ENCODE measurements at places on chromosomes 2 and 18.

DNA sequence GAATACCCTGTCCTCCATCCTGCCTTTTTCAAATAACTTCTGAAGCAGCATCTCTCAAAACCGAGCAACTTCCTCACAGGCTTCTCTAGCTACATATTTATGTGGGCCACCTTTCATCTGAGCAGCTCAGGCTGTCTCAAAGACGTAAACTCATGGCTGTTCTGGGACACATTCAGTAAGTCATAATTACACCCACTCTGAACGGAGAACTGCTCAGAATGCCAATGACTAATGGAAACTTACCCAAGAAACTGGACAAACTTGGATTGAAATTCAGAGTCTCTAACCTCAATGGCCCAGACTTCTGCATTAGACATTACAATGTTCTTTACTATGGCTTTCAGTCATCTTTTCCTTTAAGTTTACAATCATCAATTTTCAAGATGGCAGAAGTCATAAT, 145.2 kb downstream of the RAD51AP2 start:
- peak; percentile 43 for DNase-seq

GRCh38 chr2:7045601-7046590, 128.7 kb downstream of the RNF144A start:
- no peak for DNase-seq

DNA sequence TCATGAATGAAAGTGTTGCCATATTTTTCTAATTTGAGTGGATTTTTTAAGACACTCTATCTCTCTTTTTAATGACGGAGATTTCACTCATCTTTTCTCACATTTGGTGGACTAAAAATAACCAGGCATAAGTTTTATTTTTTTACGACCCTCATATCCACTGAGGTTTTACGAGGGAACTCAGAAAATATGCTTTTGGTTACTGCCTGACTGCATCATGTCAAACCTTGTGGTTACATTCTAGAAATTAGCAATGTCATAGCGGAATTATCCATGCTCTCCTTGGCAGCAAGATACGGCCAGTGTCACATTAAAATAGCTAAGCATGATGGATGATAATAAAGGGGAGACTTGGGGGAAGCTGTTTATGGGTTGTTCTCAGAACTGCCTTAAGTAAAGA, 428.6 kb upstream of the FSHR start:
- no peak for DNase-seq

DNA sequence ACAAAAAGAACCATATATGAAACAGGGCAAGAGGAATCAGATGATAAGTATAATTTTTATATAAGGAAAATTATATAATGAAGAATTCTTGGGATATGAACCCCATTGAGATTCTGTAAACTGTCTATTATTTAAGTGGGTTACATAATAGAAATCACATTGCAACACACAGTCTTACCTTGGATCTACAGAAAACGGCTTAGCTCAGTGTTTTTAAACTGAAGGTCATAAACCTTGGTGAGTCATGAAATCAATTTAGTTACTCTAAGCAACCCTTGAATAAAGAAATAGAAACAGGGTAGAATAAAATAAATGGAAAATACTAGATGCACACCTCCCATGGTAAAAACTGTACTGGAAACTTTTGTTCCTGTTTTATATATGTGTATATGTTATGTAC, 50.7 kb downstream of the METTL8 start:
- no peak for DNase-seq

GRCh38 chr2:138475277-138475776, 26.2 kb upstream of the SPOPL start:
- DNase-seq = no peak

- DNase-seq = no peak
These were observed 32.3 kb downstream of the CARF start for GRCh38 chr2:202944408-202944807.

DNA sequence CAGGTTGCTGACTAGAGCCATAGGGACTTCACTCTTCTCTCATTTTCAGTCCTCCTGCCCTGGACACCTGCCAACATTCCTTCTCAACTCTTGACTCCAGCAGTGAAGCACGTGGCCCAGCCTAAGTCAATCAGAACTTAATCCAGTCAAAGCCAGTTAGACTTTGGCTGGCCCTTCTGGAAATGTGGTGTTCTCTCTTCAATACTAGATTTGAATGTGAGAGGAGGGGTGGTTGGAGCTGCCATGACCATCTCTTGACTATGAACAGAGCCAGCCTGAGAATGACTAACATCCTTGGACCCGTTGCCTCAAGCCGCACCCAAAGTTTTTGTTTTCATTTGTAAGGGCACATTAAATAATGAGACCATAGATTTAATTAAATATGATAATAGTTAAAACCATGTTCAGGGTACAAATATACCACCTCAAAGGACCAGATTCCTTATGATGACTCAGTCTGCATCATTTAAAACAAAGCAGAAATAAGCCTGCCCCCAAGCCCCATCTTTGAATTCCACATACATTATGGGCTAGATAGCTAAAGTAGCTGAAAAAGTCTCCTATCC, 49.7 kb upstream of the RASGRP3 start:
- DNase-seq = peak; percentile 41

- DNase-seq = no peak
These were observed 23.3 kb upstream of the CREB1 start for GRCh38 chr2:207506426-207506825.

DNA sequence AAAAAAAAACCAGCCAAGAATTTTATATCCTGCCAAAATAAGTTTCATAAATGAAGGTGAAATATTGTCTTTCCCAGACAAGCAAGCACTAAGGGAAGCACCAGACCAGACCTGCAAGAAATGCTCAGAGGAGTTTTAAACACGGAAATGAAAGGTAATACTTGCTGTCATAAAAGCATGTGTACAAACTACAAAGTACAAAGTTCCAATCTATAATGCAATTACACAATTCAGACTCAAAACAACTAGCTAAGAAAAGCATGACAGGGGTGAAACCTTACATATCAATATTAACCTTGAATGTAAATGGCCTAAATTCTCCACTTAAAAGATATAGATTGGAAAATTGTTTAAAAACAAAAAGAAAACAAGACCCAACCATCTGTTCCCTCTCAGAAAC, 45.0 kb upstream of the ASXL3 start:
- DNase-seq = no peak

DNA sequence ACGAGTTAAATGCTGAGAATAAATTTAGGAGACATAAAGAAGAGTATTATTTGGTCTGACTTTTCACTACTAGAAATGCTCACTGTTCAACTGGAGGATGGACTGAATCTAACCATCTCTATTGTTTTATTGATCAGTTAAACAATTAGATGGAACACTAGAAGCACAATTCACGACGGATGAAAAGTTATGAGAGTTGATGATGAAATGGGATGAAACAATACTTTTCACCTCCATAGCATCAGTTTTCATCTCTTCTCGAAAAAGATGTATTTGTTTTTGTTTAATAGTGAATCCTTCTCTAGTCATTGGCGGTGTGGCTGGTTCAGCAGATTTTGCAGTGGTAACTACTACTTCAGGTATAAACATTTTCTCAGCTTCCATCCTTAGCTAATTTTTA, 19.3 kb downstream of the TTN start:
- no peak for DNase-seq

- DNase-seq = no peak
These were observed 54.6 kb downstream of the FANCL start for GRCh38 chr2:58186501-58186900.

- DNase-seq = no peak
These were observed 264.0 kb upstream of the CXCR4 start for GRCh38 chr2:136381722-136382633.

DNA sequence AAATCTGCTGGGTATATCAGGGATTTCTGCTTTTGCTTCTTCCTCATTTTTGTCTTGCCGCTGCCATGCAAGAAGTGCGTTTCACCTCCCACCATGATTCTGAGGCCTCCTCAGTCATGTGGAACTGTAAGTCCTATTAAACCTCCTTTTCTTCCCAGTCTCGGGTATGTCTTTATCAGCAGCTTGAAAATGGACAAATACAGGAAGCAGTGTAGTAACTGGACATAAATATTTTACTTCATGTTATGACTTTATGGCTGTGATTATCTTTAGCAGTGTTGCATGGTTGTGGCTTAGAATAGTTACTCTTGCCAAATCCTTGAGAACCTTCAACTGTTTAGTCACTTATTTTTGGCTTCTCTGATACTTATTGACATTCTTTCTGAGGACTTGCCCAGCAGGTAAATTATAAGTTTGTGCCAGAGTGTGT, 66.2 kb upstream of the DLX2 start:
- no peak for DNase-seq

DNA sequence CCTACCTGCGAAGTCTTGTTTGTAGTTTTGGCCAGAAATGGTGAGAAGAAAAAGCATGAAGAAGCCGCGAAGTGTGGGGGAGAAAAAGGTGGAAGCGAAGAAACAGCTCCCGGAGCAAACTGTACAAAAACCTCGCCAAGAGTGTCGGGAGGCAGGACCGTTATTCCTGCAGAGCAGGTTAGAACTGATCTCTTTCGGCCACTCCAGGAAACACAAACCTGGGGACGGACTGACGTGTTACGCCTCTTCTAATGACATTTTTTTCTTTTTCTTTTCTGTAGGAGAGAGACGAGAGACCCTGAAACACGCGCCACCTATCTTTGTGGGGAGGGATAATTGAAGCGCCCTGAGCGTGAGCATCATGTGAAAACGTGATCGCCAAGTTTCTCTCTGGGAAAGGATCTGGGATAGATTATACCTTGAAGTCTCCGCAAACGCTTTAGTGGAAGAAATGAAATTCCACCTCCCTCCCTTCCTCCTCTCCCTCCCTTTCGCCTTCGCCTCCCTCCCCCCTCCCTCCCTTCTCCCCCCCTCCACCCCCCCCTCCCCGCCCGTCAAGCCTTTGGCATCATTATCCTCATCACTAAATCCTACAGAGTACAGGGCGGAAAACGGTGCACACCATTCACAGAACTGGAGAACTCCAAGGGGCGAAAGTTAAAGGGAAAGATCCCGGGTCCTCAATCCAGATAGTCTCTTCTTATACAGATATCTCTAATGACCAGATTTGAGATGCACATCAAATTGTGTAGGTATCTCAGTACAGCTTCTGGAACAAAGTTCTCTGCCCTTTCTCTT, at the start of gene ZEB2:
ZEB2 (minus strand) TSS at position 186 of the 798 bp plus-strand sequence. CDS start 2,769 bp downstream, outside the sequence.
- peak; percentile 90 for DNase-seq

DNA sequence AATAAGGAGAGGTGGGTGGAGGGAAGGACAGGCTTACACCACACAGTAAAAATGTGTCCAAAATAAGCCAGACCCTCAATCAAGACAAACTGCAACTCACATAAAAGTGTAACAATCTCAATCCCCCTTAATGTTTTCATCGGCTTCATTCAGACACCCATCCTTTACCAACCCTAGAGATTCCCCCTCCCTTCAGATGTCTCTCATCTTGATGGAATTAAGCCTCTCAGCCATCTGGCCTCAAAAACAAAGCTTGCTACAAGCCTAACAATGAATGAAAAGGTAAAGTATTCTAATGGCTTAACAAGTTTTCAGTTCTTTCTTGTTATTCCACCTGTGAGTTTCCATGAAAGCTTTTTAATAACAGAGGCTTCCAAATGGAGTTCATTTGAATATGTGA, 5.2 kb downstream of the RTTN start:
- DNase-seq = no peak

DNA sequence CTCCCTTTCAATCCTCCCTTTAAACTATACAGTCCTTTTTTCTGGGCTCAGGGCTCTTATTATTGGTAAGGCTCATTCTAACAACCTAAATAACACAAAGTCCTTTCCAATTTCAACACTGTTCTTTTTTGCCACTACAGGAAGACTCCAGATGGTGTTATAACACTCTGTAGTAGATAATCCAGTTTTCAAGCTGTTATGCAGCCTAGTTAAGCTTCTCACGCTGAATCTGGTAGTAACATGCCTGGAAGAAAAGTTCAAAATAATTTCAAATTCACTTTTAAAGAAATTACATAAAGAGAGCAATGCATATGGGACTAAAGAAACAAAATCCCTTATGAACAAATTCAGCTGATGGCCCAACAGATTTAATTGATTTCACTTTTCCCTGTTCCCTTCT, 3.2 kb upstream of the MPP4 start:
- no peak for DNase-seq

- no peak for DNase-seq
These were observed 8.3 kb upstream of the MTIF2 start for GRCh38 chr2:55277310-55277709.

GRCh38 chr2:88729061-88729745, 37.7 kb downstream of the RPIA start:
- peak; percentile 80 for DNase-seq

DNA sequence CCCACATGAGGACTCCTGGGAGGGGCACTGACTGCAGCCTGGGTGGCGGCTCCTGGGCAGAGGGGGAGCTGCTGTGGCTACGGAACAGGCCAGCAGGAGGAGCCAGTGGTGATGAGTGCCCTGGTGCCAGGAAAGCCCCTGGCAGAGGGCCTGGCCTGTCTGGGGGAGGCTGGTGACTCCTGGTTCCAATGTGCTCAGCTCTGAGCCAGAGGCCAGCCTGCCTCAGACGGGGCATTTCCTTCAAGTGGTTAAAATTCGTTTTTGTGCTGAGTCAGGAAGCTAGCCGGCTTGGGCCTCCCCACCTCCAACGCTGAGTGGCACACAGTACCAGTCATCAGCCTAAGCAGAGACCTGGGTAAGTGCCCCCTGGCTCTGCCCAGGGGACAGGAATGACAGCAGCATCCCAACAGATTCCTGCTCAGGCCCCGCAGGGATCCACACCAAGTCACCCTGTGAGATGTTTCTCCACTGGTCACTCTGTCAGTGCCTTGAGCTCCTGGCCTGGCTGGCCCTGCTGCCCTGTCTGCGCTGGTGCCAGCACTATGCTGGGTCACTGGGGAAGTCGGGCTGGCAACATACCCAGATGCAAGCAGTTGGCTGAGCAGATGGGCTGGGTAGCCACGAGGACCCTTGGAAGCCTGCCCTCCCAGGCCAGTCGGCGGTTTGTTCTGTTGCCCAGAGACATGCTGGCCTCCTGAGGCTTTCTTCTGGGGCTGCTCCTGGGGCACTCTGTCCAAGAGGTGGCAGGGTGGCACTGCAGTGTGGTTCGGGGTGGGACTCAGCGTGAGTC, 7.1 kb upstream of the KLF11 start:
- peak; percentile 98 for DNase-seq

DNA sequence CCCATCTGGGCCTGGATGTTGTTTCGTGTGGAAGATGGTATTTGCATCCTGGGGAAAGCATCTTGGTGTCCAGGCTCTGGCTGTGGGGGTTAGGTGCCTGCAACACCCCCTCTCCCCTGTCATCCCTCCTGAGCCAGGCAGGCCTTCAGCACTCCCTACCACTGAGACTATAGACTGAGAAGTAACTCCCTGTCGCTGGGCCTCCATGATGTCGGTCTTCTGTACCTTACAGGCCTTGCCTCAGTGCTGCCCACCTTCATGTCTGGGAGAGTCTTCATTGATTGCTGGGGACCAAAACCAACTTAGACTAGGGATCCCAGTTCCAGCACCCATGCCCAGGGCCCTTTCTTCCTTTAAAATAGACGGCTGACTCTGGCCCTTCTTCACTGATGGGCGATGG, 33.1 kb upstream of the DNMT3A start:
- DNase-seq = no peak

GRCh38 chr2:69965756-69966445, 4.5 kb upstream of the ASPRV1 start:
- no peak for DNase-seq

GRCh38 chr18:64562651-64563050, 413.8 kb upstream of the LINC00305 start:
- DNase-seq = no peak

Data from RCC 7860 (cell line).